Trophoblast cell (in vitro differentiated cells and primary cell): ENCODE measurements at places on chromosomes 12 and 14.

DNA sequence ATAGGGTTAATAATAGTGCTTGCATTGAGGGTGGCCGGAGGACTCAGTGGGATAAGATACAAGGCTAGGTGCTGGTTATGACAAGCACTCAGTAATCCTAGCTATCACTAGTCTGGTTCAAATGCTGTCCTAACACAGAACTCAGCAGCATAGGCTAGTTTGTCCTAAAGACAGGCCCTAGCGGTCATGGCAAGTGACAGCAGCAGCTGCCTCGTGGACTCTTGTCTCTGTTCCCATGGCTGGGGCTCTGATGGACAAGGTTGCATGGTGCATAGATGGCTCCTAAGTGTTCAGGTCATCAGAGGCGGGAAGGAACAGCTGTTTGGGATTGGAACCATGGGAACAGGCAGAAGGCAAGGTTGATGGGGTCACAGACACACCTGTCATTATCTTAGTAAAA, 42.4 kb upstream of the IGF1 start:
- DNase-seq, result no peak

GRCh38 chr12:50515587-50515986, 10.8 kb downstream of the DIP2B start:
- no peak for DNase-seq

DNA sequence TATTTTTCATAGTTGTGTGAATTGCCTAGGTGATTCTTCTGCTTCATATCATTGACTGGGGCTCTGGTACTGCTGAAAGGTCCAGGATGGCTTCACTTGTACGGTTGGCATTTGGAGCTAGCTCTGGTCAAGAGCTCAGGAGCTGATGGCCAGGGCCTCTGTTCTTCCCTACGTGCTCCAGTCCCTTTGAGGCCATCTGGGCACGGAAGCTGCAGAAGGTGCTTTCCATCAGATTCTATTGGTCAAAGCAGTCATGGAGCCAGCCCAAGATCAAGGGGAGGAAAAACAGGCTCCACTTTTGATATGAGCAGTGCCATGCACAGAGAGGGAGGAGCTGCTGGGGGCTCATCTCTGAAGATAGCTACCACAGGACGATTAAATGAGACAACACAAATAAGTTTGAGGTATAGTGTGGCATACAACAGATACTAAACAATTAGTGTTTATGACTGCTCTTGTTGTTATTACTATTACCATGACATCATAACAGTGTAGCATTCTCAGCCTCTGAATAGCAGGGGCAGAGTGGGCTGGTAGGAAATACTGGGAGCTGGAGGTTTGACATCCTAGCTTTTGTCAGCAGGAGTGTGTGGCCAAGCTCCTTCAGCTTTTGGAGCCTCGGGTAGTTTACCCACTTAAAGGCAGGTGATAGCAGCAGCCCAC, 10.4 kb downstream of the KRT83 start:
- peak; percentile 61 for DNase-seq

- no peak for DNase-seq
These were observed 48.0 kb downstream of the PLCZ1 start for GRCh38 chr12:18689771-18690170.

DNA sequence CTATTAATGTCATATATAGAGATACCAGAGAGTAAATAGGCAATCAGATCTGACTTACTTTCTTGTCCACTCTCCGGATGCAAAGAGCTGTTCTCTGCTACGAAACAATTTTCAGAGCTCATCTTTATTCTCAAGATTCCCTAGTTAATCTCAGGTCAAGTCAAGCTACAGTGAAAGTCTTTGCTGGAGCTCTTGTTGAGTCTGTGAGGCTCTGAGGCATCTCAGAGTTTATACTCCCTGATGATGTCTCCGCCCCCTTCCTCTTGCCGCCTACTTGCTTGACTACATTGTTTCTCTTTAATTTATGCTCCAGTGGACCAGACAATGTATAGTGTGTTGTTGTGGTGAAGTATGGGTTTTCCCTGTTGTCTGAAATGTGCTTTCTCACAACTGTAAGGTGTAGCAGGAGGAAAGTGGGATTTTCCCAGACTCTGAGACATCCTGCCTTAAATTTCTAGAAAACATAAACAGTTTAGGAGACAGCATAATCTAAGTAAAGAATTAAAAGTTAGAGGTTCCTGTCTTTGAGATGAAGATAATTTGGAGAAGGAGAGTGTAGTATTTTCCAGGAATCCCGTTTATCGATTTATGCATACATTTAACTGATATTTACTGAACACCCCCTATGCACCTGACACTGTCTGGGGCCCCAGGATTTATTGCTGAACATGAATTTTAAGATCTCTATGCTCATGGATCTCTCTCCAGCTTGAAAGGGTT, at the start of gene CD69:
TSS of gene CD69 (minus strand) at position 203 of the 720 bp plus-strand sequence. CDS start at position 122, 81 bp downstream.
- DNase-seq, result peak; percentile 39
